Globus pallidus (tissue), 1 donor: ENCODE measurements at places on chromosomes 12 and 14.
A peak's percentile ranks its signal among the peaks of the same experiment; 100 is the strongest.

GRCh38 chr12:1606021-1606622 lies 11.7 kb upstream of the FBXL14 start:
- DNase-seq, result no peak

DNA sequence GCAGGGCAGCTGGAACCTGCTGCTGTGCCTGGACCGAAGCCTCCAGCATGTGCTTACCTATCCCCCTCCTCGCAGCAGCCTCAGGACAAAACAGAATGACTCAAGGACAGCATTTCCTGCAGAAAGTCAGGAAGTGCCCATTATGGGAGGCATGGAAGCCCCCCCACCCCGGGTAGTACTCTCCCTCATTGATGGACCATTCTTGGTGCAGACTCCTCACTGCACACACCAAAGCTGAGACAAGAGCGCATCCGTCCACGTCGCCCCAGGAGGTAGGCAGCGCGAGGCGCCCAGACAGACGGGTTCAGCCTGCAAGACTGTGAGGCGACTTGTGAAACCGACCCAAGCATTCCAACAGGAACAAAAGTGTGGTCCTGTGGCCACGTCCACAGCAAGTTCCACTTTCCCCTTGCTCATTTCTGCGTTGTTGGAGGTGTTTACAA lies 243.9 kb upstream of the ATXN7L3B start:
- no peak for DNase-seq

GRCh38 chr14:26765768-26766520 lies 168.1 kb upstream of the NOVA1 start:
- peak; percentile 13 for DNase-seq

GRCh38 chr14:61229475-61229888 lies 51.7 kb downstream of the TMEM30B start:
- no peak for DNase-seq

- DNase-seq, result no peak
These were observed 58.5 kb upstream of the HIF1A start for GRCh38 chr14:61636779-61637178.
